ENCODE measurements at places on chromosomes 7 and 10.

GRCh38 chr10:115129752-115130151 lies 36.6 kb downstream of the ATRNL1 start:
- peak; percentile 35 for DNase-seq

- peak; percentile 15 for DNase-seq
These were observed 90.0 kb downstream of the ANKRD61 start for GRCh38 chr7:6121141-6121540.

GRCh38 chr10:124644236-124644635 lies 99.9 kb downstream of the FAM53B start:
- no peak for DNase-seq

DNA sequence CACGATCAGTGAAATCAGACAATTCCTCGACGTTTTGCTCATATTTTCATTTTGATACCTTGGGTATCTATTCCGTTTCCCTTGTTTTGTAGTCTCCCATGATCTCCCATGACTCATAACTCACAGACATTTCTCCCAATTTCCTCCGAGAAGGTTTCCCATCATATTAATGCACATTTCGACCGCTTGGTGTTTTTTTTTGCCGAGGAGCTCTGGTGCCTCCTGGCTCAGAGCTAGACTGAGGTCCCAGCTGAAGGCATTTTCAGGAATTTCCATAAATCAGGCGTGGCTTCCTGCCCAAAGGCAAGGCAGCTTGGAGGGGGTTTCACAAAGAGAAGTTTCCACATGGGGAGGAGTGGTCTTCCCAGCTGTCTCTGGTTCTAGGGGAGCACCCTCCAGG lies 148.2 kb upstream of the TNS3 start:
- DNase-seq: peak; percentile 37

DNA sequence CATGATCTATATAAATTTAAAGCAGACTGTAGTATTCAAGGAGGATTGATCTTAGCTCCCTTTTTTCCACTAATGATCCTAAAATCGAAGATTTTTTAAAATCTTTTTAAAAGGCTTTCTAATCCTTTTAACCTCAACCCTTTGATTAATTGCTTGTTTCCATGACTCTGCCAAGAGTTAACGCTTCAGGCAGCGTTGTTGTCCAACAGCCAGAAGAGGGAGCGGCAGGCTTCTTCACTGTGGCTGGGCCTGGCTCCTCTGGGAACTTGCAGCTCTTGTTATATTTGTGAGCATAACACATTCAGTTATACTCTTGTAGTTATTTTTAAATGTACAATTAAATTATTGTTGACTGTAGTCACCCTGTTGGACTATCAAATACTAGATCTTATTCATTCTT lies 26.3 kb downstream of the CRCP start:
- peak; percentile 81 for DNase-seq

Measured in fibroblast of upper back skin (primary cell).